ENCODE measurements at places on chromosomes 11 and 22.
A peak's percentile ranks its signal among the peaks of the same experiment; 100 is the strongest.

GRCh38 chr22:45916515-45916914 is 60.4 kb downstream of the WNT7B start:
- no peak for DNase-seq

GRCh38 chr11:69915501-69916250 is 96.5 kb upstream of the FGF3 start:
- DNase-seq: peak; percentile 75

DNA sequence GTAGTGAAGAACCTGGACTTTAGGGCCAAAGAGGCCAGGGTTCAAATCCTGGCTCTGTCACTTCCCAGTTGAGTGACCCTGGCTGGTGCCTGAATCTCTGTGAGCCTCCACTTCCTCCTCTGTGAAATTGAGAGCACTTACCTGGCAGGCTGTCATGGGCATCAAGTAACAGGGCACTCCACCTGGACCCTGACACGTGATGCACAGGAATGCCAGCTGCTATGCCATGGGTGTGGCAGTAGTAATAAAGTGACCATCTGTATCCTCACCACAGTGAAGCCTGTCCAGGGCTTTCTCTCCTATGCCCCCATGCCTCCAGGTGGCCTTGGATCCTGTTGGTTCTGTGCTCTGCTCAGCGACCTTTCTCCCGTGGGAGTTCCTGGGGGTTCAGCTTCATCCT is 29.8 kb upstream of the PPP6R3 start:
- no peak for DNase-seq

- no peak for DNase-seq
These were observed 24.4 kb downstream of the SLC1A2 start for GRCh38 chr11:35394941-35395340.

DNA sequence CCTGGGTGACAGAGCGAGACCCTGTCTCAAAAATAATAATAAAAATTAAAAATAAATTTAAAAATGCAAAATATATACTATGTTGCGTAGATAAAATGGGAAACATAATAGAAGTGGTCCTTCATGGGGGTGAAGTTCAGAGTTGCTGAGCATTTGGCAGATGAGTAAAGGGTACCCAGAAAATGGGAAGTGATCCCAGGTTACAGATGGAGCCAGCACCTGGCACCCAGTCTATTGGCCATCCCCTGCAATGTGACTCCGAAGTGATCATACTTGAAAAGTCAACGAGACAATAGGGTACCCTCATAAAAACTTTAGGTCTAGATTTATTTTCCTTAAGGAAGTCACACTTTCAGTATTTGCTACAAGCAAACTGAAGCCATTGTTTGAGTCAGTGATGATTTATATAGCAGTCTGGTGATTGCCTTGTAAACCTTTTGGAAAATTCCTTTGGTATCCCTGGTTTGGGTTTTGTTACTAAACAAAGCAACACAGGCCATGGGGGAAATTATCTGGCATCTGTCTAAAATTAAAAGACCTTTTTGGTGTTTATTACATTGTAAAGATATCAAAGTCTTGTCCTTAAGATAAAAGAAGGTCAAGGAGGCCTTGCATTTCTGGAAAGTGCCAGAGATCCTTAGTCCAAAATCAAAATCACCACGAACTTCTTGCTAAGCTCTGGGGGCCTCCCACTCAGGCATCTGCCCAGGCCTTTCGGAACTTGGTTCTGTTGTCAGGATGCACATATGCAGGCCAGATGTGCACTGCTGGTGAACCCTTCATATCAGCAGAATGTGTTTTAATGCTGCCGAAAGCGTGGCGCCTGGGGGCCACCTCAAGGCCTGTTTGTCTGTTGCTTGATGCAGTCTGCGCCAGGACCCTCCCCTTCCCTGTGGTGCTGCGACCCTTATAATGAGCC is 4.3 kb downstream of the SMARCB1 start:
- no peak for DNase-seq

DNA sequence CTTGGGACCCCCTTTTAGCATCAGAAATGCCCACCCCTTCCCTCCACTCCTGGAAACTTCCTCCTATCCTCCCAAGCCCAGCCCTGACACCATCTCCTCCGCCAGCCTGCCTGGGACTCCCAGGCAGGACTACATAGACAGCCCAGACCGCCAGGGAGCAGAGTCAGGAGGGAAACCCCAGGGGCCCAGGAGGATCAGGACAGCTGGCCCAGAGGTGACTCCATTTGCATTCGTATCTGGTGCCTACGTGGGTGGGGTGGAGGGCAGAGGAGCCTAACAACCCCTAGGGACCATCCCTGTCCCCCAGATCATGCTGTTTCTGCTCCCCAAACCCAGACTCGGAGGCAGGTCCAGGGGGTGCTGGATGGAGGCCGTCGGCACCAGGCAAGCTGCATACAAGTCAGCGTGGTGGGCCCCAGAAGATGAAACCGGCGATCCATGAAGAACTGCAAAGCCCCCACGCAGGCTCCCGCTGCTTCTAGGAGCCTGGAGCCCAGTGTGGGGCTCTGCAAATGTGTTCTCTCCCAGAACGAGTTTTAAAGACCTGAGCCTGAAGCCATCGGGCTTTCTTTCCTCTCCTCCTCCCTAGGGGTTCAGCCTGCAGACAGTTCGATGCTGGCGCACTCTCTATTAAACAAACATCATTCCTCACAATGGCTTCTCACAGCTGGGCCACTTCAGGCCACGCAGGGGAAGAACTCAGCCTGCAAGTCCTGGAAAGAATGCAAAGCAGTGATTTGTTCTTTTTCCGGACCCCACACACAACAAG is 1506.8 kb downstream of the BRD1 start:
- no peak for DNase-seq

DNA sequence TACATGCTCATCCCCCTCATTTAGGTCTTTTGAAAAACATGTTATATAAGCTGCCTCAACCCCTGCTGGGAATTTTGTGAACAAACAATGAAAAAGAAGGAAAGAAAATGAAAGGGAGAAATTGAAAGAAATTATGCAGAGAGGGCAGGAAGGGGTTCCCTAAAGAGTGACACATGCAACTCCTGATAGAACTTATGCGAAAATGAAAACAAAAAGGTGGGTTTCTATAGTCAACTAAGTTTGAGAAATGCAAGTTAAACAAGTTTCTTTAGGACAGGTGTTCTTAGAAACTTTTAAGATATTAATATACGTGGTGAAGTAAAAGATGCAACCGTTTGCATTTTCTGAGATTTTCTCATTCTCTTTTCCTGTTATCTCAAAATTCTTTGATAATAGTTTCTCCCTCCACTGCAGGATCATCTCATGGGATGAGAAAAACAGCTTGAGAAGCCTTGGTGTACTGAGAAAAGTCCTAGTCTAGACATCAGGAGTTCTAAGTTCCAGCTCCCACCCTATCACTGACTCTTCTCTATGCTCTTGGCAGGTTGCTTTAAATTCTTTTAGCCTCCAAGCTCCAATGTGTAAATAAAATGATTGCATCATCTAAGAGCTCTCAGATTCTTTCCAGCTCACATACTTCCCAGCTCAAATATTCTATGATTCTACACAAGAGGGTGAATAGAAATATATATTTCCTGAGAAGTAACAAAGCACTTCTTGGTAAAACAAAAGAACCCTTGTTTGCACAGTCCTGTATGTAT is 109.2 kb downstream of the FAM76B start:
- DNase-seq: no peak

DNA sequence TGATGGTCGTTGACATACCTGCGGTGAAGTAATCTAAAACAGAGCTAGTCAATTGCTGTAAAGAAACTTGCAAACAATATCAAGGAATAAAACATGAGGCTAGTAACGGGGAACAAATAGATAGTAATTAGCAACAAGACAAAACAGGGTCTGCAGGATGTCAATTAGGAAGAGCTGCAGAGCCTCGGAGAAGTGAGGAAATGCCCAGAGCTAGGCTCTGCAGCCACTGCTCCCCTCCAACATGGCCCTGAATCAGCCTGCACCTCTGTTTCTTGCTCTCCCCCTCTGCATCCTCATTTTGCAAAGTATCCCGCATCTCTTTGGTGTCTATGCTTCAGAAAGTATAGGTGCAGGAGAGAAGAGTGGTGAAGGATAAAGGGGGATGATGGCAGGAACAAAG is 507.4 kb upstream of the FAT3 start:
- no peak for DNase-seq

GRCh38 chr11:36296884-36297543 is 926 bp downstream of the PRR5L start:
- no peak for DNase-seq

GRCh38 chr22:24205438-24206195 is 24.3 kb downstream of the SUSD2 start:
- DNase-seq: no peak

DNA sequence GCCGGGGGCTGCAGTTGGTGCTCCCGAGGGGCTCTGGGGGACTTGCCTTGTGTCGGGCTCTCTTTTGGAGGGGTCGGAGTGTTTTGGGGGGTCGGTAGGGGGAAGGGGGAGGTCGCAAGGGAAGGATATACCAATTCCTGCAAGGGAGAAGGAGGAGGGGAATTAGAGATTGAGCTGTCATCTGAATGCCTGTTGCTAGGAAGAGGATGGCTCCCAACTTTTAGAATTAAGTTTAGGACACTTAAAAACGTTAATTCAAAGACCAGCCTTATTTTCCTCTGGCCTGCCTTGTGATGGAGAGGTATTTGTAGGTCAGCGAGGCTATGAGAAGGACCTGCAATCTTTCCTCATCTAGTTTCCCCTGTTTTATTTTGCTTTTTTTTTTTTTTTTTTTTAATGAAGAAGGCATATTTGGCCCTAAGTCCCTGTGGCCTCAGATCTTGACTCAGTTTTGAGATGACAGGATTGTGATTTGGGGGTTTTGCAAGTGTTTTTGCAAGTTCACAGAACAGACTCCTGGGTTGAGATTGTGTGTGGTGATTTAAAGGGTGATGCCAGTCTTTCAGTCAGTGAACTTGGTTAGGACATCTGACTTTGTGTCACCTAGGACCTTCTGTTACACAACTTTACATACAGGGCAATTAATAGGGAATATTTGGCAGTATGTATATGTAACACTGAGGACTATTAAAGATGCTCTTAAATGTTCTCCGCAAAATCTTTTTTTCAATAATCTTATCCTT is 672 bp downstream of the TMEM135 start:
- DNase-seq: no peak

- DNase-seq: no peak
These were observed 4.4 kb downstream of the NCAM1 start for GRCh38 chr11:112965656-112966055.

GRCh38 chr11:38950867-38951266 is 2352.8 kb upstream of the RAG2 start:
- DNase-seq: no peak

DNA sequence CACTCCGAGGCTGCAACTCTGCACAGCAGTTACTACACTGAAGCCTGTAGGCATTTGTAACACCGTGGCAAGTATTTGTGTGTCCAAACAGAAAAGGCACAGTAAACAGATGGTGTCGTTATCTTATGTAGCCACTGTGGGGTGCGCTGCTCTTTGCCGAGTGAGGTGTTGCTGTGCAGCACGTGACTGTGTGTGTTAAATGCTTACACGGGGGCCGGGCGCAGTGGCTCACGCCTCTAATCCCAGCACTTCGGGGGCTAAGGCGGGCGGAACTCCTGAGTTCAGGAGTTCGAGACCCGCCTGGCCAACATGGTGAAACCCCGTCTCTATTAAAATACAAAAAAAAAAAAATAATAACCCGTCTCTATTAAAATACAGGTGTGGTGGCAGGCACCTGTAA is 11.5 kb downstream of the ZBED4 start:
- no peak for DNase-seq
